Chondrocyte (in vitro differentiated cells): ENCODE measurements at places on chromosomes 1 and 21. TPM values are rescaled to one million over a fixed set of nuclear protein-coding genes. Genes with fewer than 3 reads are reported as not detected.
A peak's percentile ranks its signal among the peaks of the same experiment; 100 is the strongest.

DNA sequence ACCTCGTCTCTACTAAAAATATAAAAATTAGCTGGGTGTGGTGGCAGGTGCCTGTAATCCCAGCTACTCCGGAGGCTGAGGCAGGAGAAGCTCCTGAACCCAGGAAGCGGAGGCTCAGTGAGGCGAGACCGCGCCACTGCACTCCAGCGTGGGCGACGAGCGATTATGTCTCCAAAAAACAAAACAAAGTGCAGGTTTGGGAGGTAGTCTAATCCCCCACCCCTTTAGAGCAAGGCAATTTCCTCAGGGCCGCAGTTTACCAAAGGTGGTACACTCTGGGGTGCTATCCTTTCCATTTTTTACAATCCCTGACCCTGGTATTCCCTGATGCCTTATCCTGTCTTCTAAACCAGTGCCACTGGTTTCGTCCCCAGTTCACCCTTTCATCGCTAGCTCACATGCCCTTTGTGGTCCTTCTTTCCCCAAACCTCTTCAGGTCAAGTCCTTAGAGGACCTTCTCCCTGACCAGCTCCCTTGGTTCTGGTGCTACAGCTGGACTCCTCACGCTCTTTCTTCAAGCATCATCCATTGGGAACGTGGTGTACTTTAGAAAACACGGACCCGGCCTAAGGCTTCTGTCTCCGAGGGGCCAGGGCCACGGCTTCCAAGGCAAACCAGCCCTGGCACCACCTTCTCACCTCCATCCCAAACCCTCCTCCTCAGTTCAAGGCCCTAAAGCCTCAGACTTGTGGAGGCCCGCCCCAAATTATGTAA lies 873 bp downstream of the IFT25 start:
- H3K4me1 ChIP-seq = peaks cover 57% of the 10 kb centered on the region
- DNase-seq = no peak
- peak overlapping the region; percentile 93 for H3K4me3 ChIP-seq
- peak overlapping the region; percentile 95 for H3K27ac ChIP-seq

DNA sequence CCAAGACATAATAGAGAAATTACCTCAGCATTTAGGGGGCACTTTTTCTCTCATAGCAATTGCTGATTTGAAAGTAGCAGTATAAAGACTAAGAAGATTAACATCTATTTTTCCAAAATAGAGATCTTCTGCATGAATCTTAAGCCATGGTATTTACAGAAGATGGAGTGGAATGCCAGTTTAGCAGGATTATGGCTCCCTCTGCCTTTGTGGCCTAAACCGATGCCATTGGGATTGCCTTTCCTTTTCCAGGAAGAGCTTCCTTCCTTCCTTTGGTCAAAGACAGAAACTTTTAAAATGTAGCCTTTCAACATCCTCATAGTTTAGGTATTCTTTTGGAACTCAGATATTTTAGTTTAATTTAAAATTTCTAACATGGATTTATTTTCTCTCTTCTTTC lies 39.4 kb downstream of the CFHR5 start:
- no peak for DNase-seq
- no peaks in the 10 kb centered on the region for H3K4me1 ChIP-seq
- no peak overlapping the region for H3K4me3 ChIP-seq
- H3K27ac ChIP-seq = no peak overlapping the region

DNA sequence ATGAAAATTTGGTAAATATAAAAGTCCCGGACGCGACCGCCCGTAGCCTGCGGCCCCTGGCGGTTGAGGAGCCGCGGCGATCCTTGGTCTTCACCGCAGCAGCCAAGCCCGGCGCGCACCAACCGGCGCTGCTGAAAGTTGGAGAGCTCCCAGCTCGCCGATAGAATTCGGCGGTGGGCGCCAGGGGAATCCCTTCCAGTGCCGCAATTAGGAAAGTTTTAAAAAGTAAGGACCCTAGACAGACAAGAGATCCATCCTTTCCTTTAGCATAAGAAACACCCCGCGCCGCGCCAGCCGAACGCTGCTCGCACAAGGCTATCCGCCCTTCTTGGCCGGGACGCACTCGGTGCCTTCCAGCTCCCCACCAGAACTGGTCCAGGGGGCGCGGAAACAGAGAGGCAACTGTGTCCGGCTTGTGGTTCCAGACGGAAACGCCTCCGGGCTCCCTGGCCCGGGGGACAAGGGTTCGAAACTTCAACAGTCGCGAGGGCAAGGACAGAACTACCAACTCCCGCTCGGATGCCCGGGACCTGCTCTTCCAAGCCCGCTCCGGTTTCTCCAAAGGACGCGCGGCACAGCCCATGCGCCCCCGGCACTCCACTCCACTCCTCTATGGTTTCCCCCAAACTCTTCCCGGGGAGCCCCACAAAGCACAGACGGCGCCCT lies 1.7 kb downstream of the FAM78B start:
- H3K4me1 ChIP-seq = peaks cover 16% of the 10 kb centered on the region
- peaks cover 61% of the 10 kb centered on the region for H3K27me3 ChIP-seq
- H3K27ac ChIP-seq = no peak overlapping the region

- H3K4me3 ChIP-seq = no peak overlapping the region
- no peak overlapping the region for H3K27ac ChIP-seq
- peaks cover 16% of the 10 kb centered on the region for H3K27me3 ChIP-seq
- H3K36me3 ChIP-seq = peaks cover 27% of the 10 kb centered on the region
- no peak for DNase-seq
These were observed 26.3 kb downstream of the PPFIA4 start for GRCh38 chr1:203052601-203053000.

GRCh38 chr1:200992382-200993048 lies 31.0 kb downstream of the KIF21B start:
- no peak for DNase-seq
- H3K4me1 ChIP-seq = no peaks in the 10 kb centered on the region
- no peaks in the 10 kb centered on the region for H3K27me3 ChIP-seq
- H3K4me3 ChIP-seq = no peak overlapping the region
- peaks cover 10% of the 10 kb centered on the region for H3K36me3 ChIP-seq

- DNase-seq = no peak
- no peak overlapping the region for H3K27ac ChIP-seq
- no peak overlapping the region for H3K4me3 ChIP-seq
- H3K4me1 ChIP-seq = no peaks in the 10 kb centered on the region
- H3K27me3 ChIP-seq = no peaks in the 10 kb centered on the region
These were observed 146.2 kb upstream of the KRTAP19-8 start for GRCh38 chr21:31184459-31184858.

Gene SPATA45
- total RNA-seq = 0.47 to 1.3 TPM in 2 of 3 replicates, not detected in the other

Gene OLIG1
- not detected in 3 replicates for total RNA-seq

Gene ASH1L
- total RNA-seq = 36.0 to 50.5 TPM (median 38.1 TPM) in 3 replicates
